ENCODE measurements at places on chromosomes 1 and 21. TPM values are rescaled to one million over a fixed set of nuclear protein-coding genes. Genes with fewer than 3 reads are reported as not detected.

Gene TRIM17
- total RNA-seq: not detected

Gene RNF2
- 22.3 TPM for total RNA-seq

Gene GPR161
- 18.0 TPM for total RNA-seq

Gene NPHS2
- not detected for total RNA-seq

Gene HORMAD1
- 9.1 TPM for total RNA-seq

Gene RGSL1
- not detected for total RNA-seq

Gene SLC5A9
- not detected for total RNA-seq

Gene GBP7
- total RNA-seq: not detected

Gene CFHR1
- not detected for total RNA-seq

Gene NEK2
- total RNA-seq: 37.0 TPM

Gene DR1
- 32.3 TPM for total RNA-seq

Gene S100A5
- 1.1 TPM for total RNA-seq

Gene CGN
- total RNA-seq: 1.8 TPM

Gene URB1
- 13.8 TPM for total RNA-seq

Gene CFAP126
- 0.19 TPM for total RNA-seq

Gene YOD1
- 8.4 TPM for total RNA-seq

Gene FAM20B
- total RNA-seq: 14.9 TPM

Gene DTL
- 20.4 TPM for total RNA-seq

Gene CKS1B
- total RNA-seq: 345 TPM

Gene HUNK
- total RNA-seq: 1.4 TPM

Gene AMY1C
- not detected for total RNA-seq

Gene SLC35F3
- total RNA-seq: 5.3 TPM

Gene ST3GAL3
- 2.8 TPM for total RNA-seq

Gene RHD
- total RNA-seq: not detected

Gene HIVEP3
- 3.8 TPM for total RNA-seq

Gene KDF1
- 0.34 TPM for total RNA-seq

Gene MFSD2A
- total RNA-seq: 8.8 TPM

Gene OR14K1
- total RNA-seq: not detected

Gene TMEM200B
- total RNA-seq: 0.10 TPM

Gene GPR25
- total RNA-seq: not detected

Gene CATSPERE
- 0.09 TPM for total RNA-seq

Gene INSRR
- total RNA-seq: not detected

Gene DMRTA2
- 0.10 TPM for total RNA-seq
